ENCODE measurements at places on chromosomes 11 and 22. TPM values are rescaled to one million over a fixed set of nuclear protein-coding genes. Genes with fewer than 3 reads are reported as not detected.

DNA sequence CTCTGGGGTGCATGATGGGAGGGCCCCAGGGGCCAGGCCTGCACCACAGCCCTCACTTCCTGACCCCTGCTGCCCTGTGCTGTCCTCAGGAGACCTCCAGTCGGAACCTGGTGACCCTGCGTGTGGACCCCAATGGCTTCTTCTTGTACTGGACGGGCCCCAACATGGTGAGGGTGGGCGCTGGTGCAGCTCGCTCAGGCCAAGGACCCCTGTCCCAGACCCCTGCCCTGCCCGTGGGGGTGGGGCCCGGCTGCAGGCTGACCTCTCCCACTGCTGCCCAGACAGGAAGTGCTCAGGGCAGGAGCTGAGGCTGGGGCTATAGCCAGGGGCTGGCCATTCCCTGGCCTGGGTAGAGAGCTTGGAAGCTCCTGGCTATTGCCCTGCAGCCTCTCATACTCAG, 3.0 kb downstream of the PLCB3 start:
- no peak for DNase-seq
- no peak overlapping the region for H3K27ac ChIP-seq
- peaks cover 3% of the 10 kb centered on the region for H3K27me3 ChIP-seq
- peaks cover 7% of the 10 kb centered on the region for H3K4me1 ChIP-seq

GRCh38 chr11:113796663-113797259, 17.2 kb downstream of the CLDN25 start:
- no peak for DNase-seq
- no peak overlapping the region for H3K4me3 ChIP-seq
- no peak overlapping the region for H3K27ac ChIP-seq
- no peaks in the 10 kb centered on the region for H3K27me3 ChIP-seq
- H3K36me3 ChIP-seq, result peaks cover 36% of the 10 kb centered on the region
- H3K4me1 ChIP-seq, result no peaks in the 10 kb centered on the region

DNA sequence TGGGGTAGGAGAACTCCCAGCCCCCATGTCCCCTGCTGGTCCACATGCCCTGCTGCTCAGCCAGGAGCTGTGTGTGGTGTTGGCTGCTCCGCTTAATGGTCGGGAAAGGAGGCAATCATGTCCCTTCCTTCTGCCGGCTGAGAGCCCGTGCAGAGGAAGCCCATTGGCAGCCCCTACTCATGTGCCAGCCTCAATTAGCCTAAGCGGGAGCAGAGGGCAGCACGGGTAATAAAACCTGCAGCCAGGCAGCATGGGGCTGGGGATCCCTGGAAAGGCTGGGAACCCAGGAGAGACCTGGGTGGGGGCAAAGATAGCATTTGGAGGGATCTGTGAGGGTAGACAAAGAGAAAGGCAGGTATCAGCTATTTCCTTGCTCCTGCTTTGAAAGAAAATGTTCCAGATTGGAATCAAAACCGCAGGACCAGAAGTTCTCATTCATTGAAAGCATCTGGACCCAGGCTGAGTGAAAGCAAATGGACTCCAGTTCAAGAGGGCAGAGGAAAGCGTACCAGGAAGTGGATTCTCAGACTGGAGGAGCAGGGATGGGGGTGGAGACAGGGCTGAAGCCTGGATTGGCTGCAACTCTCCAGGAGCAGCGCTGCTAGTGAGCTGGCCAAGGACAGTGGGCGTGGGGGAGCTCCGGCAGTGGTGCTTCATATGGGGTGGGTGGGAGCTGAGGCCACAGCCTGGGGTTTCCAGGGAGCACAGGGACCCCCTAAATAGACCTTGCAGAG, 103.4 kb upstream of the NECTIN1 start:
- H3K27me3 ChIP-seq, result peaks cover 47% of the 10 kb centered on the region
- peaks cover 17% of the 10 kb centered on the region for H3K4me1 ChIP-seq
- H3K27ac ChIP-seq, result no peak overlapping the region
- no peak for DNase-seq

- H3K4me3 ChIP-seq, result no peak overlapping the region
- H3K27ac ChIP-seq, result no peak overlapping the region
- H3K4me1 ChIP-seq, result peaks cover 3% of the 10 kb centered on the region
- no peaks in the 10 kb centered on the region for H3K27me3 ChIP-seq
- DNase-seq, result no peak
Observed at GRCh38 chr11:61775606-61776554, 16.5 kb downstream of the TMEM258 start.

The SHANK2 gene
- 97.8 TPM for total RNA-seq

DNA sequence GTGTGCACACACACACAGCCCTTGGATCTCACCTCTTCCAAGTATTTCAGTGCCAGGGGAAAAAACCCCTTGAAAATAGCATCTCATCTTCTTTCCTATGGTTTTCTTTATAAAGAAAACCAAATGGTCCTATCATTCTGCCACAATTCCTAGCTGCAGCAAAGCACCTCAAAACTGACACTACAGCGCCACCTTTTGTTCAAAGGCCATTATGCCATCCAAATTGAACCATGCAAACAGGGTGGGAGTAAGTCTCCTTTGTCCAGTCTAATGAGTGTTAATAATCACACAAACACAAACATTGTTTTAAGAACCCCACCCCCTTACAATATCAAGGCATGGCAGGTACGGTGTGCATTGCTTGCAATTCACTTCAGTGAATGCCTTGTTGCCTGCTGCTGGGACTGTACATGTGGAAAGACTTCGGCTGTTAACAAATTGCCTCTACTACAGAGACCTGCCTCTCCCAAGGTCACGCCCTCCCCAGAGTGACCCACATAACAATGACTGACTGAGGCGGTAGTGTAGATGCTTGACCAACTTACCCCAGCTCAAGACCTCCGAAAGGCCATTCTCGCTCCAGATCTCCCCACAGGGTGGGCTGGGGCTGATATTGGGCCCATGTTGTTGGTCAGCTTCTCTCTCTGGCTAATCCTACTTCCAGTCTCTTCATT, 31.7 kb downstream of the FAM181B start:
- peaks cover 3% of the 10 kb centered on the region for H3K27me3 ChIP-seq
- H3K4me3 ChIP-seq, result no peak overlapping the region
- no peak overlapping the region for H3K27ac ChIP-seq
- H3K36me3 ChIP-seq, result no peaks in the 10 kb centered on the region
- peak; percentile 36 for DNase-seq
- no peaks in the 10 kb centered on the region for H3K4me1 ChIP-seq
